ENCODE measurements at places on chromosomes 11 and 22.
A peak's percentile ranks its signal among the peaks of the same experiment; 100 is the strongest.

DNA sequence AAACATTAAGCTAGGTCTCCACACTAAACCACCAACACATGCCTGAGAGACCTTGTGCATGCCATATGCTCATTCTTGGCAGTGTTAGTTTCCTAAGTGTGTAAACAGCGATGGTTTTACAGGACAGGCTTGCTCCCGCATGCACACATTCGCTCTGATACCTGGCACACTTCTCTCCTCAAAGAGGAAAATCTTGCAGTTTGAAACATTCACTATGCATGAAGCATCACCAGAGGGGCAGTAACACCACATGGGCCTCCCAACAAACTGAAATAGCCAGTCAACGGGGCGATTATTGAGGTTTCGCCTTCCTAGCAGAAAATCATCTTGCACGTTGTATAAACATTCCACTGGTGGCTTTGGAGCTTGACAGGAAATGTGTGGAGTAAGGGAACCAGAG, 52.6 kb downstream of the ABTB2 start:
- no peak for DNase-seq

GRCh38 chr11:121464352-121464946, 11.7 kb upstream of the SORL1-AS1 start:
- DNase-seq = peak; percentile 79

GRCh38 chr11:46247659-46248058, 29.8 kb upstream of the CREB3L1 start:
- peak; percentile 10 for DNase-seq

GRCh38 chr11:64410404-64410734, 51.4 kb downstream of the RPS6KA4 start:
- no peak for DNase-seq

GRCh38 chr11:1948389-1948788, 1.3 kb downstream of the MRPL23 start:
- no peak for DNase-seq

DNA sequence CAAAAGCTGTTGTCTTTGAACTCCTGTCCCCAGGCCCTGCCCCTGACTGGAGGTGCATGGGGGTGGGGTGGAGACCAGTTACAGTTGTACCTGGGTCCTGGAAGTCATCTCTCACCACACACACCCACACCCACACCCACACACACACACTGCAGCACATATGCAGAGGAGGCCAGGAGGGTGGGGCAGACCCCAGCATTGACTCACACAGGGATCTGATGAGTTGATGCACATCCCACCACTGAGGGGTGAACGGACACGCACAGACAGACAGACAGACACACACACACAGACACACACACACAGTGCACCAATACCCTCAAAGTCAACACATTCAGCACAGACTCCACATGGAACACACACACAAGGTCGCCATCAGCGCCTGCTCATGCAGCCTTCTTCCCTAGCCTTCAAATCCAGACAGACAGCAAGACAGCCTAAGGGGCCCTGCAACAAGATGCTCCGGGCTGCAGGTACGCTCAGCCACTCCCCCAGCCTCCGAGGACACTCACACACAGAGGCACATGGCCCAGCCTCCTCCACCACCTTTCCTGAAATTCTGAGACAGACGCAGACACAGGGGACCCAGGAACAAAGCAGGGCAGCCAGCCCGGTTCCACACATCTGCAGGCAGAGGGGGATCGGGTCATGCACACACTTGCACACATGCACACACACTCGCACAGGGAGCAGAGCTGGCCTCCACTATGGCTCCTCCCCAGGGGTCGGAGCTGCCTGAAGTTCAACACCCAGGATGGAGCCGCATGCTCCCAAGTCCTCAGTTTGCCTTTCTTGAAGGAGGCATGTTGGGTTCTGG, 26.5 kb downstream of the SYT7 start:
- DNase-seq = no peak

DNA sequence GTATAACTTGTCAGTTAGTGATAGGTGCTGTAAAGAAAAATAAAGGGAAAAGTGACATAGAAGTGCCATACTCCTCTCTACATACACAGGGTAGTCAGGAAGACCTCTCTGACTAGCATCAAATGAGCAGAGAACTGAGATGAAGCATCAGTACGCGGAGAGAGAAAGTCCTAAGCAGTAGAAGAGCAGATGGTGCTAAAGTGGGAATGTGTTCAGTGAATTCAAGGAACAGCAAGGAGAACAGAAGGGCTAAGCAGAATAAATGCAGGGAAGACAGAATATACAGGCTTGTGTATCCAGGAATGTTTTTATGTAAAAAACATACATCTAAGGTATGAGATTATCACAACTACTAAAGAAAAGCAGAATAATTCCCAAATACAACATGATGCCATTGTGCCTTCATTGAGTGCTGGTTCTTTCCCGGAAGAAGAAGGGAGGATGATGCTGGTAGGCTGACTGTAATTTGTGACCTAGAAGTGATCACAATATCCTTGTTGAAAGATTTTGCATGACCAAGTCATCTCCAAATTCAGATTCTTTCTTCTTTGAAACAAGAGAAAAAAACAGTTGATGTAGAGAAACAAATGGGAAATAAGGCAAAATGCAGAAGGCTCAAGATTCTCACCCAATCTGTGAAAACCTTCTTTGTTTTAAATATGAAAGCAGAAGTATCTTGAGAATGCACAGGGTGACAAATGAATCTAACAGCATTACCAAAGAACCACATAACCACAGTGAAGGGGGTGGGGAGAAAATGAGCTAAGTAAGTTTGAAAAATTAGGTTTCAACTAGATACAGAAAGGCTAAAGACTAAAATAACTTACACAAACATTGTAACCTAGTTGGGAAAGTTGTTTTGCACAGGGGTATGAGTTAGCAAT, 20.5 kb downstream of the MRE11 start:
- DNase-seq = no peak

GRCh38 chr11:126607374-126607773, 251.9 kb downstream of the ST3GAL4 start:
- no peak for DNase-seq

GRCh38 chr11:235997-236773, at the start of gene SIRT3:
Gene SIRT3 (minus strand): TSS chr11:236342. CDS start chr11:236328, 14 bp downstream.
- DNase-seq = peak; percentile 79

- DNase-seq = no peak
Measured at GRCh38 chr22:35684270-35684700, 33.4 kb upstream of the APOL5 start.

GRCh38 chr11:3735827-3736226, 61.5 kb downstream of the NUP98 start:
- no peak for DNase-seq

- no peak for DNase-seq
Measured at GRCh38 chr11:132793831-132794230, 738.5 kb downstream of the OPCML start.

DNA sequence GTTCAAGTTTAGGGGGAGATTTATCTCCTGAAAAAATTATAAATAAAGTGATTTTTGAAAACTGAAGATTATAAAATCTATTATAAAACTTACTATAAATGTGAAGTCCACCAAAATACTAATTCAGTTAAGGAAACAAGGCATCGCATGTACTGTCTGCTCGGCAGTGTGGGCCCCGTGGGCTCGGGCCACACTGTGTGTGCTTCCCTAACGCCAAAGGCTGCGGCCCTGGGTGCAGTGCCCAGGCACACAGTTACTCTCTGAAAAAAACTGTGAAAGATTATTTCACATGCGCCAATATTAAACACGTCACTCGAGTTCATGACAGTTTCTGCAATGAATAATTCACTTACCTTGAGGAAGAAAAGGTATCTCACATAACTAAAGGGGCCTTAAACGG, 39.8 kb downstream of the BRD1 start:
- DNase-seq = no peak

GRCh38 chr11:92131289-92131865, 93.2 kb upstream of the FAT3 start:
- DNase-seq = no peak

GRCh38 chr11:112016765-112017376, 8.3 kb upstream of the DLAT start:
- no peak for DNase-seq

GRCh38 chr11:70601861-70602538, 203.7 kb downstream of the CTTN start:
- DNase-seq = no peak

- DNase-seq = no peak
Measured at GRCh38 chr11:71396548-71397123, 51.6 kb downstream of the DHCR7 start.

DNA sequence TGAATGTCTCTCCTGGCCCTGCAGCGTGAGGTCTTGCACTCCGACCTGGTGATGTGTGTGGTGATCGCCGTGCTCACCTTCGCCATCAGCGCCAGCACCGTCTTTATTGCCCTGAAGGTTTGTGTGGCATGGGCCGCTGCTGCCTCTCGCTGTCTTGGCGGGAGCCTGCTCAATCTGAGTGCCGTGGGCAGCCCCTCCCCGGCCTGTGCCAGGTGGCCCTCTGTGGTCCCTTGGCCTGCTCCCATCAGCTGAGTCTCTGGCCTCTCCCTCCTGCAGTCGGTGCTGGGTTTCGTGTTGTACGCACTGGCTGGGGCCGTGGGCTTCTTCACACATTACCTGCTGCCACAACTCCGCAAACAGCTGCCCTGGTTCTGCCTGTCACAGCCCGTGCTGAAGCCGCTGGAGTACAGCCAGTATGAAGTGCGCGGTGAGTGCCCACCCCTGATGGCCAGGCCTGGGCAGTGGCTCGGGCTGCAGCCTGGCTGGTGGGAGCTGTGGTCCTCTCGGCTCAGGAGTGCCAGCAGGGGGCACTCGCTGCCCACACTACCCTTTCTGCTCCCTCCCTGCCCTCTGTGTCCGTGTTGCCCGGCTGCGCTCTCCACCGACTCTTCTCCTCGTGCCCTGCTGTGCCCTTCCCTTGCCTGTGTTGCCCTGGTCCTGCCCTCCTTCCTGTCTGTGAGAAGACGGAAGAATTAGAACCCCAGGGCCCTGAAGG, 10.2 kb downstream of the PCNX3 start:
- no peak for DNase-seq

DNA sequence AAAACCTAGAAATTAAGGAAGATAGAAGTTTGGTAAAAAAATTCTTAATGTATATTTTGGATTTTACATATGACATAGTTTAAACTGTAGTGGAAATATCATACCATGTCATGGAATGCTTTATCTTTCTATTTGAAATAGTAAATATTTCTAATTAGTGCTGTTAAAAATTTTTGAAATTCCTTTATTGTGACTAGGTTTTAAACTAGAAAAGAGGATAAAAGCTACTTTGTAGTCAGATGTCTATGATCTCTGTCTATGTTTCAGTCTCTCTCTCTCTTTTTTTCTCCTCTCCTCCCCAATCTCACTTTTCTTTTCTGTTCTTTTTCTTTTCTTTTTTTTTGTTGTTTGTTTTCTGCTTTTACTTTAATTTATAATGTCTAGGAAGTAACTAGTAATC, 226.2 kb downstream of the TMEM135 start:
- no peak for DNase-seq

- DNase-seq = no peak
Measured at GRCh38 chr11:129840236-129840635, 24.6 kb downstream of the TMEM45B start.

- no peak for DNase-seq
Measured at GRCh38 chr11:56819916-56820315, 71.4 kb upstream of the OR9G4 start.

DNA sequence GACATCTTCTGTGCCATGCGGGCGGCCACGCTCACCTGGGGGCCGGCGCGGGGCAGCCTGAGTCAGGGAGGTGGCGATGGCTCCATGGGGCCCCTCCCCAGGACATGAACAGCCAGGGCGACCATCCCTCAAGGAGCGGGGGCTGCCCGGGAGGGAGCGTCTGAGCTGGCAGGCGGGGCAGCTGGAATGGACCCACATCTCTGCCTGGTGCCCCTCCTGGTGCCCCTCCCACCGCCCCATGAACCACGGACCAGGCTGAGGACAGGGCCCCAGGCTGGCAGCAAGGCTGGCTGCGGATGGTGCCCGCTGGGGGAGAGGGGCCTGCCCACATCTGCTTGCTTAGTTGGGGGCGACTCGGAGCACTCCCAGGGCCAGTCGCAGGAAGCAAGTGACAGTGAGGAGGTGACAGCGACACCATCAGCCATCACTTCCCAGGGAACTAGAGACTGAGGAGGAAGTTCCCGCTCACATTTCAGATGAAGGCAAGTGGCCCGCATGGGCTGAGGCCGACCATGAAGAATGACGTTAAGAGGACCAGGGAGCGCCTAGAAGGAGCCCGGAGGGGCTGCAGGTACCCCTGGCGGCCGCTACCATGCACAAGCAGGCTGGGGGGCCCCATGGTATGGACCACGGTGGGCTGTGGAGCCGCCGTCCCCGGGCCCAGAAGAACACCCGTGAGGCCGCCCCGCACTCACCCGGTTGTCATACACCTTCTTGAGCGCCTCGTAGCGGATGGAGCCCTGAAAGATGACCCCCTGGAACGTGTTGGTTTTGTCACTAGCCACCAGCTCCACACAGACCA, 37.3 kb downstream of the KIAA0930 start:
- DNase-seq = no peak

GRCh38 chr11:10667521-10667885, 26.1 kb downstream of the IRAG1 start:
- no peak for DNase-seq

DNA sequence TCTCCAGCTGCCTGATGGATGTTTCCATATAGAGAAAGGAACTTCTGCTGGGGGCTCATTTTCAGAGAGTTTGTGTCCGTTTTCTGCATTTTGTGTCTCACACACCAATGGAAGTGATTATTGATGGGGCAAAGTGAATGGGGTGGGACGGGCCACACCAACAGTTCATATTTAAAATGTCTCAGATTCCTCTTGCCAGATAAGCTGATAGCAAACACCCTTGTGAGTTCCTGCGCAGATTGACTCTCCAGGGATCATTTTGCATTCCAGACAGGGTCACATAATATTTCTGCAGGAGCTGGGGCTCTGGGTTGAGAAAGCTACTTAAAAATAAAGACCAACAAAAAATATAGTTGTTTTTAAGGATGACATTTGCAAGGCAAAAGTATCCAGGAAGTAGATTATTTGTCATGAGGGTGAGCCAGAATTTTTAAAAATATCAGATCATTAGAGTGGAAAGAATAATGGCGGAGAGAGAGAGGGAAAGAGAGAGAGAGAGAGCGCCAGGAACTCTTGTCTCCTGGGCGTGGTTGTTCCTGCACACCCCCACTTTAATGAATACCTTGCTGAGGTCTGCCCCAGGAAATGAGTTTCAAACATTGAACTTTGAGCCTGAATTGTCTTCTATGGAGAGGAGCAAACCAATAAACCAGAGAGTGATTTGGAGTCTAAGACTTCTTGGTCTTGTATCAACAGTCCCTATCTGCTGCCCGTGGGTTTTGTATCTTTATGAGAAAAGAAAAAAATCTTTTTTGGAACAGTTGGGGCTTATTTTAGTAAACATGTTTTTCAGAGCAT, 33.3 kb downstream of the MICAL2 start:
- no peak for DNase-seq

- DNase-seq = no peak
Measured at GRCh38 chr22:30541961-30542810, 4.4 kb downstream of the SEC14L6 start.

Measured in T-helper 22 cell (primary cell).